Liver (tissue), 10 donors: ENCODE measurements at places on chromosomes 4 and X.

- DNase-seq, result peak; percentile 78
Measured at GRCh38 chrX:141176586-141177451, at the start of gene LDOC1. Gene LDOC1, minus strand, starts transcription at chrX:141177129. Its CDS starts 108 bp downstream, at chrX:141177021.

DNA sequence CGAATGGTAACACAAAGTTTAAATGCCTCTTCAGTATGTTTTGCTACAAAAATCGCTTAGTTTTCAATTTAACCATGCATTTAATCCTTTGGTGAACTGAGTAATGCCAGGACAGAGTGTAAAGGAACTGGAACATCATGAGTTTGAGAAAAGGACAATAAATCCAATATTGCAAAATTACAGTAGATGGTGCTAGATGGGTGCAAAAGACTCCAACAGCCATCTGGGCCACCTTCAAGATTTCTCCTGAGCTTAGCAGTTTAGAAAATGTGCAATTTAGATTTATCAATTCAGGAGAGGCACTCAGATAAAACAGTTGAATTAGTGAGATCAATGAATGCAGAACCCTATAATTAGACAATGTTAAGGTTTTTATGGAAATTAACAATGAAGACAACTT lies 33.2 kb upstream of the MID1IP1 start:
- no peak for DNase-seq

DNA sequence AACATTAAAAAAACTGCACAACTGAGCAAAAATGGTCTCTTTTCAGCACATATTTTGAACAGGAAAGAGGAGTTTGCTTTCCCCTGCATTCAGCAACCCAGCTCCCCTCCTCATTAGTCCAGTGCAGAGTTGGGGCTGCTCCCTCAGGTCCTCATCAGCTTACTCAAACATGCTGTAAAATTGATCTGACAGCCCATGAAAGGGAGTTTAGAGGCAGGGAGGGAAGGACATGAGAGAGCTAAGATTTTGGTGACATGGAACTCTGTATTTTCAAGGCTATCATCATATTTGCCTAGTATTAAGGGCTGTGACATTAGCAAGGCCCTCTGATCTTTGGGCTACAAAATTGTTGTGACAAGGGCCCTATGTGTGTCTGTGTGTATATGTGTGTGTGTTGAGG lies 205.6 kb upstream of the TAPT1 start:
- no peak for DNase-seq

DNA sequence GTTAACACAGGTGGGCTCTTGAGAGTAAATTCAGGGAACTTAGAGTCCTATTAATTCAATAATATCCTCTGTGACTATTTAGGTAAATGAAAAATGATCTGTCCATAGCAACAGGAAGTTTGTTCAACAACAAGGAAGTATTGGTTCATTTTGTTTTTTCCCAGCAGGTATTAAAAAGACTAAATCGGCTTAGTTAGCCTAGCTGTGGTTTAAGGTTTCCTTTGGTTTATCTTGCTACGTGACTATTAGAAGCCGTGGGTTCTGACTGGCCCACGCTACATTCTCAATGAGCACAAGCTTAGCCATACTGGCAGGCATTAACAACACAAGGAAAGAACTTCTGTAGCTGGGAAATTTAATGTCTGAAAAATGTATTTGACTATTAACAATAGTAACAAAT lies 168.8 kb upstream of the HS3ST1 start:
- no peak for DNase-seq

DNA sequence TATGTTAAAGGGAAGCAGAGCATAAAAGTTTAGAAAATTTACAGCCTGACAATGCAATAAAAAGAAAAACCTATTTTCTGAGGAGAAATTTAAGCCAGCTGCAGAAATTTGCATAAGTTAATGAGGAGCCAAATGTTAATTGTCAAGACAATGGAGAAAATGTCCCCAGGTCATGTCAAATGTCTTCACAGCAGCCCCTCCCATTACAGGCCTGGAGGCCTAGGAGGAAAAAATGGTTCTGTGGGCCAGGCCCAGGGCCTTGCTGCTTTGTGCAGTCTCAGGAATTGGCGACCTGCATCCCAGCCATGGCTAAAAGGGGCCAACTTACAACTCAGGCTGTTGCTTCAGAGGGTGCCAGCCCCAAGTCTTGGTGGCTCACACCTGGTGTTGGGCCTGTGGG lies 275.4 kb upstream of the RPS6KA3 start:
- no peak for DNase-seq

DNA sequence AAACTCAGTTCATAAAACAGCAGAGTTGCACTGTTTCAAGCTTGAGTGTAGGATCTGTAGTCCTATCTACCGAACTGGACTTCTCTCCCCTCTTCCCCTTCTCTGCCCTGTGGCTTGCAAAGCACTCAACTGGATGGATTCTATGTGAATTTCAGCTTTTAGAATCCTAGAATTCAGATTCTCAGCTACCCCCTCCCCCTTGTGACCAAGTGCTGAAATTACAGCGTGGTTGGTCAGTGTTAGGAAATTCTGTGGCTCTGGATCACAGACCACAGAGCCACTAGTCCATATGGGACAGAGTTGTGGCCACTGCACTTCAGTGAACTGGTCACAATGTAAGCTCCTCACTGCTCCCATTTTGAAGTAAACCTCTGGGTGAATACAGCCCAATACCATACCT lies 64.6 kb upstream of the TRPC5 start:
- no peak for DNase-seq

- no peak for DNase-seq
Measured at GRCh38 chr4:17876943-17877342, 66.2 kb downstream of the NCAPG start.

DNA sequence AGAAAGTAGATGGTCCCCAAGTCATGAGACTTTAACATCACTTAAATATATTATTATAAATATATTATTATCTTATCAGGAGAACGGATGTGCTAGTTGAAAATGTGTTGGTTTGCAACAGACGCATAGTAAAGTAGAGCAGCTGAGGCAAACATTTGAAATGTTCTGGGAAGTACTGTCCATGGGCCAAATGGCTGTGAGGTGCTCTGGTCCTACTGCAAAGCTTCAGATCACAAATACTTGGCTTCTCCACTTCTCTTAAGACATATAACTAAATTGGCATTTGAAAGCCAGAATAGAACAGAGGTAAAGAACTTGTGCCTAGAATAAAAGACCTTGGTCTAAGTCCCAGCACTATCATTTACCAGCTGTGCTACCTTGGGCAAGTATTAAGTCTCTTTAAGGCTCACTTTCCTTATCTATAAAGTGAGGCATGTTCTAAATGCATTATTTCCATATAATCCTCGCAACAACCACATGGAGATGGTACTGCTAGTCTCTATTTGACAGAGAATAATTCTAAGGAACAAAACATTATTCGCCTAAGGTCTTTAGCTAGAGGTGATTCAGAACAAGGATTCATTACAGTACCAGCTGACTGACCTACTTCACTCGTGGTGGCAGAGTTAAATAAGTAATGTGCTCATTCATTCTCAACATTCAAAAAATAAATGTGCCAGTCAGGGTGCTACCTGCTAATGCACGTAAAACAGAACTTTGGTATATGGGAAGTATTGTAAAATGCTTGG lies 297.1 kb downstream of the PPP3CA start:
- no peak for DNase-seq

DNA sequence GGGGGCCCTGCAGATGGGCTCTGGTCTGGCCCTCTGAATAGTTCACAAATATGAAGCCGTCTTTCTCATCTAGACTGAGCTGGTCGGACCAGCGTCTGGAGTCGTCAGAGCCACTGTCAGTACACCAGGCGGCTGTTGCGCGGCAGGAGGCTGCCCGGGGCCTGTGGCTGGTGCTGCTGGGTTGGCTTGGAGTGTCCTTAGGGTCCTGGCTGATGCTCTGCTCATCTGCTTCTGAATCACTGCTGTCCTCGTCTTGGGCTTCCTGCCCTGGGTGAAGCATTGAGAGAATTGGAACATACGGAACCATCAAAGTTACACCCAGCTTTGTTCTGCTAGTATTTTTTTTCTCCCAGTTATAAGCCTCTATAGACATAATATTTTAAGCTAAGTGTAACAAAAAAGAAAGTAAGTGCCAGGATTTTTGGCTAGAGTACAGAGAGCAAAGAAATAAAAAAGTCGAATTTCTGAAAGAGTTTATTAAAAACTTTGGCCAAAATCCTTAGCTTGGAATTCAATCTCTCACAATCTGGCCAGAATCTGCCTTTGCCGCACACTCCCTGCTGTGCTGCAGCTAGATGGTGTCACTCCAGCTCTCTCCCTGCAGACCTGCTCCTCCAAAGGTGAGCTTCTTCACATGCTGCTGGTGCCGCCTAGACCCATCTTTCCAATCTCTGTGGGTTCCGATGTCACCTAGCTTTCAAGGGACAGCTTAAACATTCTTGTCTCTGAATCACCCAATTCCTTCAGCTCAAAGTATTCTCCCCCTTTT lies 96.2 kb downstream of the CDS1 start:
- DNase-seq, result no peak

DNA sequence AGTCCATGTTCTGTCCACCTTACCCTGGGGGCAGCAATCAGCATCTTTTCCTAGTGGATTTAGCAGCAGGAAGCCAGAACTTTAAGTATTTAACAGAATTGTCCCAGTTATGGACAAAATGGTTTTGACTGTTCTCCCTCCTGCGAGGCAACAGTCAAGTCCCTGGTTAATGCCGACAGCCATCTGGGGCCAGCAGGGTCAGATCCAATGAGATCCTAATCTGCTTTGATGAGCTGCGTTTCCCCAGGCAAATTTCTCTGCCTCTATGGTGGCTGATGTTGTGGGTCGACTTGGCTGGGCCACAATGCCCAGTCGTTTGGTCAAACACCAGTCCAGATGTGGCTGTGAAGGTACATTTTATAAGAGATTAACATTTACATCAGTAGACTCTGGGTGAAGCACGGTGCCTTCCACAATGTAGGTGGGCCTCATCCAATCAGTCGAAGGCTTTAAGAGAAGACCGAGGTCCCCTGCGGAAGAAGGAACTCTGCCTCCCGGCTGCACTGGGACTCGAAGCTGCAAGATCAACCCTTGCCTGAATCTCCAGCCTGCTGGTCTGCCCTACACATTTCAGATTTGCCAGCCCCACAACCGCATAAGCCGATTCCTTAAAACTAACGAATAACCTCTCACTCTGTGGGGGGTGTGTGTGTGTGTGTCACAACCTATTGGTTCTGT lies 89.0 kb upstream of the C4orf50 start:
- no peak for DNase-seq

DNA sequence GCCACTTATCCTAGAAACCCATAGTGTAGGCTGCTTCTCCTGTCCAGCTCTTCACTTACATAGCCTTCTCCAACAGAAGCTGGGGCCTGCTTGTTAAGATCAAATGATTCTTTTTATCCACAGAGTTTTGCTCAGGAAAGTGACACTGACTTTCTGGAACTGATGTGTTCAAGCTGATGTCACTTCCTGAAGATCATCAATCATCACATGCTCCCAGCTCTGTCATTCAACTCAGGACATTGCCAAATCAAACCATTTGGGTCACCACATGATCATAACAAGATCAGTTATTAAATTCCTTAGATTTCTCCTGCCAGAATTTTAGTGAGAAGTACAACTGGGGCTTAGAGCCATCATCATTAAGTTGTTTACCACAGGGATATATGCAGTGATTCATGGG lies 39.4 kb downstream of the GLRA3 start:
- DNase-seq, result no peak

- DNase-seq, result no peak
Measured at GRCh38 chr4:42149004-42149403, 3.5 kb downstream of the BEND4 start.

DNA sequence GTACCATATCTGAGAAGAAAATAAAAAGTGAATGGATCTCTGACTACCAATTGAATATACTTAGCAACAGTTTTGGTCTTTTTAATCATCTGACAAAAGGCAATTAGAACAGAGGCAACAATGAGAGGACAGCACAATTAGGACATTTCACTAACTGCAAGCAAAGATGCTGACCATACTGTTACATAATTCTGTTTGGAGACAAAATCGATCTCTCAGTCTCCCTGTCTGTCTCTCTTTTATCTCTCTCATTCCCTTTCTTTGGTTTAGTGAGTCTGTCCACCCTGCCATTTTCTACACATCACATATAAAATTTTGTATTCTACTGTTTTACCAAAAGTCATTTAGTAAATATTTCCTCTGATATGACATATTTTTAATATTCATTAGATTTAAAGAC lies 2.2 kb upstream of the AFM start:
- no peak for DNase-seq

DNA sequence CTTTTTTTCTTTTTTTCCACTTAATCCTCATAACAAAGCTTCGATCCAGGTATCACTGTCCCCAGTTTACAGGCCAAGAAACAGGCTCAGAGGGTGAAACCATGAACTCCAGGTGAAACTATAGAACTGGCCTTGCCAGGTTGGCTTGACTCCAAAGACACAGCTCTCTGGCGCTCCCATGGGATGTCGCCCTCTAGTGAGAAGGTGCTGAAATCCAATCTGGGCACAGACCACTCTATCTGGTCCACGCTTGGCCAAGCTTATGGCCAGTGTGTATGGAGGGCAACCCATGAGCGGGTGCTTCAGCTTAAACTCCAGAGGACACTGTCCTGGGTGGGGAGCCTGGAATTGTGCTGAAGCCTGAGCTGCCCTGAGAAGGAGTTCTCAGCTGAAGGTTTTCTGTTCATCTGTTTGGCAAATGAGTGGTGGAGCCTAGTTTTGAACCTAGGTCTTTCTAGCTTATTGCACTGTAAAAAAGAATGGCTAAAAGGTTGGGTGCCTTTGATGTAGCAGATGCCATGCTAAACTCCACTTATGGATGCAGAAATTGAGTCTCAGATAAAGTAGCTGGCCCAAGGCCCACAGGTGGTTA lies 70.5 kb downstream of the SEL1L3 start:
- no peak for DNase-seq

DNA sequence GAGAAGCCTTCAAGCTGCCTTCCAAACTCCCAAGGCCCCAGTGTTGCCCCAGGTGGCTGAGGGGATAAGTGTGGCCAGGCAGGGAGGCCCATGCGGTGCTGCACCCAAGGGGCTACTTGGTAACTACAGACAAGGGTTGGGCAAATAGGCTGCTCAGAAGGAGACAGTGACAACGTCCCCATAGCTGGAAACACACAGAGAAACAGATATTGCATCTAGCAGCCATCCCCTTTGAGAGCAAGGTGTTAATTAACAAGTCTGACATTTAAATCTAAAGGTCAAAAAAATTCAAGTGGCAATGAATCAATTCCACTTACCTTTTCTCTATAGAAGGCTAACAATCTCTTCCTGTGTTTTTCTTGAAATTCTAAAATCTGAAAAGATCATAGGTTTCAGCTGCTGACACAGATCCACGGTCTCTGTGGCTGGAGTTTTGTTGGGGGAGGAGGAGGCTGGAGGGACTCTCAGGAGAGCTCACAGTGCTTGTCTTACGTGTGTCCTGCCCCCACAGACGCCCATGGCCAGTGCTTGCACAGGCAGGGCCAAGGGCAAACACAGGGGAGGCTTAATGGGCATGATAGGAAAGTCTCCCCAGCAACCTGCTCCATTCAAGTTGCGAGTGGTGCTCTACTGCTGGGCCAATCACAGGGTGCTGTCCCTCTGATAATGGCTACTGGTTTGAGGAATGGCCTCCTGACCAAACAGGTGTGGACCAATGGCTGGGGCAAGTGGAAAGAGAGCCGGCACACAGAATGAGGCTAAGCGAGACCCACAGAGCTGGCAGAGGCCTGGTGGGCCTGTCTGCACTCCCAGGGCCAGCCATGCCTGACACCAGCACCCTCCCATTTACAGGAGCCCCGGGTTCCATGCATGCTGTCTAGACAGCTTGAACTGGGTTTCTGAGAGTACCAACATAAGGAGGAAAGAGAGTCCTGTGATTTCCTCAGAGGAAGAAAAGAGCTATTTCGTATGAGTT lies 22.6 kb downstream of the RNF212 start:
- DNase-seq, result no peak

- peak; percentile 59 for DNase-seq
Measured at GRCh38 chrX:1481636-1482529, 29.2 kb upstream of the ASMTL start.

- DNase-seq, result no peak
Measured at GRCh38 chr4:89586864-89587263, 250.1 kb downstream of the SNCA start.
